ENCODE measurements at places on chromosomes 3 and 15.

GRCh38 chr15:39581793-39582285 lies 960 bp downstream of the THBS1 start:
- peak; percentile 8 for DNase-seq

GRCh38 chr15:70355275-70355795 lies 257.6 kb upstream of the TLE3 start:
- no peak for DNase-seq

GRCh38 chr3:107870096-107870495 lies 220.7 kb downstream of the CD47 start:
- no peak for DNase-seq

DNA sequence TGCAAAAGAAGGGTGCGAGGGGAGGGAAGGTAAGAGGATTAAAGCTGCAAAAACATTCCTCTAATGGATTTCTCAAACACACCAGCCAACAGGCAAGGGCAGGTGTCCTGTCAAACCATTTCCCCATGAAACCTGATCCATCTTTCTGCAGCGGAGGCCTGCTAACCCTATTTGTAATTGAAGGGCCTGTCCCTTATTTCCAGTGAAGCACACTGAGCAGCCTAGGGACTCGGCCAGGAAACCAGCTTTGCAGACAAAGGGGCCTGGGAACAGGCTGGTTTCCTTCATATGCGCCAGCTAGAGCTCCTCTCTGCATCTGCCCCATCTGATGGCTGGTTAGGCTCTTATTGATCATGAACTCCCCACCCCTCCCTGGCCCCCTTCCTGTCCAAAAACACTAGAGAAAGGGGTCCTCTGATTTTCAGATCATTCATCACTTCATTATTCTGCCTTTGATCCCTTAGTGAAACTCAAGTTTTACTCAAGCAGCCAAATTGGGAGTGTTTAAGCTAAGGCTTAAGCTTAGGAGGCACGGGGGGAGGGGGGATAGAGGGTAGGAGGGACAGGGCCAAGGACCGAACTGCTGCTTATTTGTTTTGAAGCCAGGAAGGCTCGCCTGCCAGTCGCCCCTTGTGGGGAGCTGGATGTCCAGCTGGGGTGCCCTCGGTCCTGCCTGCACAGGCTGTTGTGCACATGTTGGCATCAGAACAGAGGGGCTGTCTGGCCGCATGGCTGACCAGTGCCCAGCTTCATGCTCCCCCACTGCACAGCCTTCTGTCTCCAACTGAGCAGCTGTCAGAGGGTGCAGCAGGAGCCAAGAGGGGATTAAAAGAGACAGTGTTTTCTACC lies 53.1 kb downstream of the BOC start:
- no peak for DNase-seq

DNA sequence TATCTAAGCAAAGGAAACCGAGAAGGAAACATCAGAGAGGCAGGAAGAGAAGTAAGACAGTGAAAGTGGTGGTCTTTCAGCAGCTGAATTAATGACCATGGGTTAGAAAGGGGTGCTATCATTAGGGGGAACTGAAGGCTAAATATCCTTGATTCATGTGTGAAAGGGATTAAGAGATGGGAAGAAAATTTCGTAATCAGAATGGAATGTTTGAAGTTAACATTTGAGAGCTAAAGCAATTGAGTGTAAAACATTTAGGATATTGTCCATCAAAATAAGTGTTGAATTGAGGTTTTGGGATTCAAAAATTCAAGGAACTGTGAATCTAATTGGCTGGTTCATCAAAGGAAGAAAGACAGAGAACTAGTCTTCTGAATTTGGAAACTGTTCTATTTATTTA lies 4.1 kb upstream of the ECT2 start:
- no peak for DNase-seq

- peak; percentile 38 for DNase-seq
Observed at GRCh38 chr3:195550723-195551122, 7.6 kb upstream of the PPP1R2 start.

DNA sequence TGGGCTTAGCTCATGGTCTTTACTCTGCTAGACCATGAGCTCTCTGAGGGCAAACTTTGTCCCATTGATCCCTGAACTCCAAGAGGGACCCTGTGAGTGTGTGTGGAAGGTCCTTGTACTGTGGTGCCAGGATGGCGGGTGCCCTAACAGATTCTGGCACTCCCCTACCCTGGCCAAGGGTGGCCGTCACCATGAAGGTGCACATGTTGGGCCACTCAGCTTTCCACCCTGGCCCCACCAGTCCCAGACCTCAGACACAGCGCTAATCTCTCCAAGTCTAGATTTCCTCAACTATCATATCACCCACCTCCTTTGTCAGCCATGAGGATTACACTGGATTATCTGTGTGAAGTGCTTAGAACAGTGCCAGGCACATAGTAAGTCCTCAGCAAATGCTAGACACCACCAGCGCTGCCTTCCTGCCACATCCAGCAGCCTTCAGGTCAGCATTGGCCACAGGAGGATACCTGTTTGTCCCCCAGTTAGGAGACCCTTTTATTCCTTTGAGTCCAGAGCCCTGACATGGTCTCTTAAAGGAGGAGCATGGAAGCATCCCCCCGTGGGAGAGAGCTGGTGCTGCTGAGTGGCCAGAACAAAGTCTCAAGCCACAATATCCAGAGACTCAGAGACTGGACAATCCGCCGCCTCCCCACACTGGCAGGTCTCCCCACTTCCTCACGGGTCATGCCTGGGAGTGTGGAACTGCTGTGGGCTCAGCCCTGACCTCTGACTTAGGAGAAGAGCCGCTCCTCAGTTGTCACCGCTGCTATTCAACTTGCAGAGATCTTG lies 44.5 kb upstream of the SLCO2A1 start:
- DNase-seq, result no peak

- no peak for DNase-seq
Observed at GRCh38 chr15:52421029-52421428, 107.7 kb downstream of the MYO5A start.

DNA sequence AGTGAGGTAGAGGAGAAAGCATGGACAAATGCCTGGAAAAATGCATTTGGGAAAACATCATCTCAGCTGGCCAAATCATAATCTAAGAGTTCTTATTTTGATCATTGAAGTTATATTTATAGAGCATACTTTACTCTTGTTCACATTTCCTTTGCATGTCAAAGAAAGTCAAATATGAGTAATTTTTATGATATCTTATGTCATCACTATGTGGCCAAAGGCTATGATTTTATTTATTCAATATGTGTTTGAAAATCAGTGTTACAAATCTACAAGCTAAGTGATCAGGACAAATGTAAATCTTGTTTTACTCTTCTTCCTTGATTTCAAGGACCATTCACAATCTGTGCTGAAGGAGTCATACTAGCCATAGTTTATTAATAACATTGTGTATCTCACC lies 237.2 kb upstream of the DPH6 start:
- DNase-seq, result no peak

GRCh38 chr3:140143367-140144069 lies 208.5 kb downstream of the CLSTN2 start:
- DNase-seq, result no peak

GRCh38 chr3:51927061-51927977 lies 14.4 kb downstream of the RRP9 start:
- no peak for DNase-seq

GRCh38 chr15:88331291-88331690 lies 74.8 kb upstream of the NTRK3 start:
- peak; percentile 72 for DNase-seq

GRCh38 chr3:184889312-184889904 lies 77.4 kb downstream of the VPS8 start:
- DNase-seq, result no peak

GRCh38 chr3:9976721-9977709 lies 9.6 kb downstream of the EMC3 start:
- DNase-seq, result peak; percentile 32

DNA sequence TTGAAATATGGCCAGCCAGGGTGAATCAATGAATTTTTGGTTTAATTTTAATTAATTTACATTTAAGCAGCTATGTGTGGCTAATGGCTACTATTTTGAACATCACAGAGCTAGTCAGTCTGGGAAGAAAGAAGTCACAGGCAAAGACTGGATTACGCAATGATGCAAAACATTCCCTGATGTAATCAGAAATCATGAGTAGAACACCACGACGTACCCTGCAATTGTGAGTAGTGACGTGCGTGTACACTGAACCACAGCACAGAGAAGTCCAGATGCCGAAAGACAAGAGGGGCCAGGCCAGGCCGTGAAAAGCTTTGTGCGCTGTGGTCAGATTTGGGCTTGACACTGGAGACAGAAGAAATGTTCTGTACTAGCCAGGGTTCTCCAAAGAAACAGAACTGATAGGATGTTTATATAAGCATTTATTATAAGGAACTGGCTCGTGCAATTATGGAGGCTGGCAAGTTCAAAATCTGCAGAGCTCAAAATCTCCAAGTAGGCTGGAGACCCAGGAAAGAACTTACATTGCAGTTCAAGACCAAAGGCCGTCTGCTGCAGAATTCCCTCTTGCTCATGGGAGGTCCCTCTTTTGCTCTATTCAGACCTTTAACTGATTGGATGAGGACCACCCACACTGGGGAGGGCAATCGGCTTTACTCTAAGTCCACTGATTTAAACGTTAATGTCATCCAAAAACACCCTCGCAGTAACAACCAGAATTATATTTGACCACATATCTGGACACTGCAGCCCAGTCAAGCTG lies 44.6 kb downstream of the SH3BP5 start:
- DNase-seq, result no peak

- DNase-seq, result no peak
Observed at GRCh38 chr3:52498137-52499054, 3.3 kb downstream of the STAB1 start.

GRCh38 chr3:61858054-61858453 lies 296.7 kb downstream of the PTPRG start:
- no peak for DNase-seq

DNA sequence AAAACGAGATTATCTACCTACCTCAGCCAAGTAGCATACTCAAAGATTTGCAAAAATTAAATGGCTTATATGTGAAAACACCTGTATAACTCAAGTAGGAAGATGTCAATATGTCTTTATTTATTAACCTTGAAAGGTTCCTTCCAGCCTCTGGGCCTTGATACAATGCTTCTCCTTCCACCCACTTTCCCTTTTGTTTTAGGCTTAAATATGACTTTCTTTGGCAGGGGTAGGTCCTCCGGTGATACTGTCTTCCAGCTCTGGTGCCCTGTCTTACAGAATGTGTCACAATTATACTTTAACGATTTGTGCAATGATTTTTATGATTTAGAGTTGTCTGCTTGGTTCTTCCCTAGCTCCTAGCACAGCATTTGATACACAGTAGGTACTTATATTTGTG lies 4.1 kb downstream of the LINS1 start:
- no peak for DNase-seq

DNA sequence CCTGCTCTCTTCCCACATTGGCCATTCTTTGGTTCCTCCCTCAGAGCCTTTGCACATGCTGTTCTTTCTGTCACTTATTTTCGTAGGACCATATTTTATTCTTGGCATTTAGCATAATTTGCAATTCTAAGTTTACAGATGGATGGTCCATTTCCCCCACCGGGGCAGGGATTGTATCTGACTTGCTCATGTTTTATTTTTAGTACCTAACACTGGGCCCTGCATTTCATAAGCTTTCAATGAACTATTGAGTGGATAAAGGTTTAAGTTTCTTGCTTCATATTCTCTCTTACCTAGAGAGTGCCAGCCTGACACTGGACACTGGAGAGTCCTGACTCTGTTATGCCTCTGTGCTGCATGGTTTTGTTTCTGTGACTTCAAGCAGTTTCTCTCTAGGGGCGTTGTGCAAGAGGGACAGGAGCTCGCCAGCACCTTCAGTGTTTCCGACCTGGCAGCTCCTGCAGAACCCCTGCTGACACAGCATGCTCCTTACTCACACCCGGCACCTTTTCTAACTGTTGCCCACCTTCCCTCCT lies 87.4 kb downstream of the FLNB start:
- no peak for DNase-seq

DNA sequence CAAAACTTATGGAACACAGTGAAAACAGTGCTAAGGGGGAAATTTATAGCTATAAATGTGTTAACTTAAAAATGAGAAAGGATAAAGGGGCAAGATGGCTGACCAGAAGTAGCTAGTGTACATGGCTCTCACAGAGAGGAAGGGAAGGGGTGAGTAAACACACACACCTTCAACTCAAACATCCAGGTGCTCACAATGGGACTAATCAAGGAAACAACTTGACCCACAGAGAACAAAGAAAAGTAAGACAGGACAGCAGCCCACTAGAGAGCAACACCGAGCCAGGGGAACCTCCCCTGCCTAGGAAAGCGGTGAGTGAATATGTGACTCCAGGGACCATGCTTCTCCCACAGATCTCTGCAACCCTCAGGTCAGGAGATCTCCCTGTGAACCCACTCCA lies 85.0 kb upstream of the UBP1 start:
- no peak for DNase-seq

DNA sequence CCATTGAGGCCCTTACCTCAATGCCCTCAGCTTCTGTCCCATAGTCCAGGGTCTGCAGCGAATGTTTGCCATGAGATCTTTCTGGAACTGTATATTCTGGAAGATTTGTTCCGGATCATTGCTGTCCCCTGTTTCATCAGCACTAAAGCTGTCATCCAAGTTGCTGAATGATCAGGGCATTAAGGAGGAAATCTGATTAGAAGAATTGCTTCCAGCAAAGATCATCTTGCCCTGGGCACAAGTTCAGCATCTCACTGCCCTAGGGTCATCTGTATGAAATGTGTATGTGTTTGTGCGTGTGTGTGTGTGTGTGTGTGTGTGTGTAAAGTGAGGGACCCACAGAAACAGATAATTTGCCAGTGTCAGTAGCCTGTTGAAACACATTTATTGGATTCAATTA lies 1.4 kb downstream of the TMC3 start:
- DNase-seq, result no peak

DNA sequence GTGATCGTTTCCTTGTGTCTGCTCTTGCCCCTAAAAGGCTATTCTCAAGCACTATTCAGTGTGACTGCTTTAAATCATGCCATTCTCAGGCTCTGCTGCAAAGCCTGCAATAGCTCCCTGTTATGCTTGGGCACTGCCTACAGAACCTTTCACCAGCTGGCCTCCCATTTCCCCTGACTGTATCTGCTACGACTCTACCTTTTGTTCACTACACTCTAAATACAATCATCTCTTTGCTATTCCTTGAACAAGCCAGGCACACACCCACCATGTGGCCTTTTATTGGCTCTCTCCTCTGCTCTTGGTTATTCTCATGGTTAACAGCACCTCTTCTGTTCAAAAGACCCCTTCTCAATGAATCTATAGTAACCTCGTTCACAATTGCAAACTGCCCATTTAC lies 29.6 kb upstream of the FNDC3B start:
- no peak for DNase-seq

- DNase-seq, result no peak
Observed at GRCh38 chr3:179973931-179974361, 62.8 kb downstream of the PEX5L start.

DNA sequence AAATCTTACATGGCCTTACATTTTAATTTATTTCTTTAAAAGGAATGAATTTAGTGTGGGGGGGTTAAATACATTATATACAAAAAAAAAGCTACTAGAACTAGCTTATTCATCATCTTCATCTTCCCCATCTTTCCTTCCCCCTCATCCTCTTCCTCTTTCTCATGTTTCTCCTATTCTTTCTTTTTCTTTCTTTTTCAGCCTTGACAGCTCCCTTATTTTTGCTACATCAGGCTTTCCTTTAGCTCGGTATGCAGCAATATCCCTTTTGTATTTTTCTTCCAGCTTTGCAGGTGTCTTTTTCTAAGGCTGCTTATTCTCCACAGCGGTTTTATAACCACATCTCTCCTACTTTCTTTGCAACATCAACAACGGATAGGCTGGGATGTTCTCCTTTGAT lies 41.3 kb upstream of the PDE8A start:
- no peak for DNase-seq

GRCh38 chr15:80677041-80677440 lies 18.1 kb upstream of the ABHD17C start:
- no peak for DNase-seq

All from stimulated activated CD4-positive, alpha-beta T cell treated with anti-CD3 and anti-CD28 coated beads, Interleukin-15, amount 100 ng/mL, for 24 hours (primary cell).